Vagina (tissue), 2 donors: ENCODE measurements at places on chromosomes 7 and 10.

DNA sequence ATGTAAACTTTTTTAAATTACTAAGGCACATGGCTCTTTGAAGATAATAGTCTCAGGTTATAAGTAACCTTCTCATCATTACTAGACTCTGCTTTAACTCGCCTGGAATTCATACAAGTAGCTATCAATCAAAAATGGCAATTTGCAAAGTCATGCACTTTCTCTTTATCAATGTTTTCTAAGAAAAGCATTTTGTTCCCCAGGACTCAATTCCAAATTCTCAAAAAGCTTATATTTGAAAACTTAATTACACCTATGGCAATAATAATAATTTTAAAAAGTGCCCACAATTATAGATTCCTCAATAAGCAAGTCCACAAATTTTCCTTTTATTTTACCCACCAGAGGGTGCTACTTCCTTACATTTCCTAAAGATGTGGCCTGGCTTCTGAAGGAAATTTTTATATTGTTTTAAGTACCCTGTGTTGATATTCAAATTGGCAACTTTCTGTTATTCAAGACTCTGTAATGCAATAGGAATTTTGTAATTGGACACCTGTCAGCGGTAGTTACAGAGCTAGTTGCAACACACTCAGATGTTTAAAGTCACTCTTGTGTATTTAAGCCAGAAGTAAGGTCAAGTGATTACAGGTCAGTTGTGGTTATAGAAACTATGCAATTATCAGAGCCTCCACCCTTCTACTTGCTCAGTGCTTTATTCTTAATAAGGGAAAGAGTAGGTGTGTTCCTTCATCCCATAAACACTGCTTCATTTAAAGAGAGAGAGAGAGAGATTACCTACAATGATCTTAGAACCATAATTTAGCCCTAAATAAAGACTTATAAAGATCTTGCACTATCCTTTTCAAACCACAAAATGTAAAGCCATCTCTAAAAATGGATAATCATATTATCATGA lies 47.1 kb upstream of the HYAL4 start:
- DNase-seq = no peak

GRCh38 chr10:21689881-21690280 lies 155.8 kb downstream of the MLLT10 start:
- no peak for DNase-seq

DNA sequence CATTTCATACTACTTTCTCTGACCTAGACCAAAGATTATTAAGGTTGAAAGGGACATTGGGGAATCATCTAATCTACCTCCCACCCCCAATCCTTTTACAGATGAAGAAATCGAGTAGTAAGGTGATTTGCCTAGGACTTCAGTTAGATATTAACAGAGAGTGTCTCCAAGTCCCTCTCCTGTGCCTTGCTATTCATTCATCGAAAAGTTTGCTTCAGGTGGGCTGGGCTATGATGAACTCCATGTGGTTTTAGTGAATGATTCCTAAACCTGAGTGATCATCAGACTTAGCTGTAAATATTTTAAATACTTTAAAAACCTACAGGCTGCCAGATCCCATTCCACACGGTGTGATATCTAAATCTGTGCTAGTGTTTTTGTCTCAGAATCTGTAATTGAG lies 259.4 kb upstream of the SORCS1 start:
- DNase-seq = no peak

DNA sequence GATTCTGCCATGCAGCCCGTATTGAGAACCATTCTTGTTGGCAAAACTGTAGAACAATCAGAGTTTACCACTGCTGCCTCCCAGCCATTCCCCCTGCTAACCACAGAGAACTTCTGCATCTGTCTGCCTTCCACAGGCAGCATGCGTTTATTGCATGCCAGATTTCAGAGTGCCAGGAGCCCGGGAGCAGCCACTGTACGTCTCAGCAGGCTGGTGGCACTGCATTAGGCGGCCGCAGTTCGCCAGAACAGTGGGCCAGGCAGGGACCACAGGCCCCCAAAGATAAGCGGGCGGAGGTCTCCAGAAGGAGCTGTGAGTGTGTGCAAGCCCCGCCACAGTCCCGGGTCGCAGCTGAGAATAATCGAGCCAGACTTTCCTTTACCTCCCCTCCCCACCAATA lies 31.8 kb downstream of the ZNF467 start:
- DNase-seq = no peak

- no peak for DNase-seq
Observed at GRCh38 chr7:108613949-108614381, 44.3 kb downstream of the DNAJB9 start.

DNA sequence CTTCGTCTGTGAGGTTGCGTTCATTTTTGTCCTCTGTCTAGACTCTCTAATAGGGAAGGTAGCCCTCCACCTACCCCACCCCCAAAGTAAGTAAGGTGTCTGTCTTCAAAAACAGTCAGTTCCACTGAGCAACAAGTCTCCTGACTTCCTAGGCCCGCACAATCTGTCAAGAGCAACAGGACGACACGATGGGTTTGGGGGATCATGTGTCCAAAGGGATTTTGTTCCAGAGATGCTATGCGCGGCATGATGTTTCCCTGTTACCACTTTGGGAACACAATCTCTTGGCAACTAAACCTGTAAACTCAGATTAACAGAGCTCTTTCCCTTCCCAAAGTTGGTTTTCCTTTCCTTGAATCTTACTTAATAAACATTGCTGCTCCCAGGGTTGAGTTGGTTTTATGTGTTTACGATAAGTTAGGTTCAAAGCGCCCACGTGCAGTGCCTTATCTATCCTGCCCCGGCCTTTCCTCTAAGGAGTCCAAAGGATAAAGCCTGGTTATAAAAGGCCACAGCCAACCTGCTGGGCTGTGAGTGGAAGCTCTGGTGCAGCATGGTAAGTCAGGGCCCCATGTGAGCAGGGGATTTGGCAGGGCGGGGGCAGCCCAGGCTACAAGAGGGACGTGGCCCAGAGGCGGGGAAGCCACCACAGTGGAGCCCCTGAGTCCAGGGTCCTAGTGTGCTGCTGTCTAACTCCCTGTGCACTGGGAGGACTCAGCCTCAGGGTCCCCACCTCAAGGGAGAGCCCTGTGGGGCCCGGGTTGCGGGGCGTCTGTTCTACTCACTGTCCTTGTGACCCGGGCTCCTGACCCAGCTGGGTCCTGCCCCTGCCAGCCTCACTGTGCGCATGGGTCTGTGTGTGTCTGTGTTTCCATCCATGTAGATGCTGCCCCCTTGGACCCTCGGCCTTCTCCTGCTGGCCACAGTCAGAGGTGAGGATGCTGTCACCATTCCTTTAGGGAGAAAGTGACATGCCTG lies at the start of gene PNLIPRP2:
PNLIPRP2 (plus strand) TSS at position 531 of the 978 bp plus-strand sequence.
- DNase-seq = peak; percentile 71
